Astrocyte (in vitro differentiated cells and primary cell): ENCODE measurements at places on chromosomes 7 and 10.

GRCh38 chr7:137957887-137958286, 44.0 kb downstream of the CREB3L2 start:
- DNase-seq, result no peak

DNA sequence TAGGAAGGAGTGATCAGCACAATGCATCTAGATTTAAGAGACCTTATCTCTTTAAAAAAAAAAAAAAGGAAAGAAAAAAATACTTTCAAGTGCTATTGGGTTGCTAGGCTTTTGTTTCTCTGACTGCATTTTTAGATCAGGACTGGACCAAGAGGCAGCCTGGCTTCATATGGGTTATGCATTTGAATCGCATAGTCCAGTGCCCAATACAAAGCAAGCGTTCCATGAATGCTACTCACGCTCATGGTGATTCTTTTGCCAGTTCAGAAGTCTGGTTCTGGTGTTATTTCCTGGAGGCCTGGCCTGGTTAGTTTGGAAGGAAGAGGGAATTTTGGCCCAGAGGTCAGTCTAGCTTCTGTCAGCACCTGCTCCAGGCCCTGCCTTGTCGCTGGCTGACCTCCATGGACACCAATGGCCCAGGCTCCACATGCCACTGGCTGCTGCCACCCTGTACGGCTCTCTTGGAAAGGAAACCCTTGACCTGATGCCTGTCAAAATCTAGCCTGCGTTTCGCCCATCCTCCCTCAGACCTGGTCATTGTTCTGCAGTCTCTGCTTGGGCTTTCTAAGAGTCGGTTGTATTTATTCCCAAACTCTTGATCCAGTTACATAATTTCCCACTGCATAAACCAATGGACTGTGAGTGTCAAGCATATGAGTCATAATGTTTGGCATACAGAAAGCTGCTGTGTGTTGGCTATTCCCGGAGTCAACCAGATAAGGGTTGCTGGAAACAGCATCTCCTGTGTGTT, 74.3 kb upstream of the MKX start:
- peak; percentile 87 for DNase-seq

GRCh38 chr10:131852823-131853609, 47.8 kb upstream of the PPP2R2D start:
- no peak for DNase-seq

- no peak for DNase-seq
These were observed 61.4 kb downstream of the ZRANB1 start for GRCh38 chr10:125003146-125003900.

DNA sequence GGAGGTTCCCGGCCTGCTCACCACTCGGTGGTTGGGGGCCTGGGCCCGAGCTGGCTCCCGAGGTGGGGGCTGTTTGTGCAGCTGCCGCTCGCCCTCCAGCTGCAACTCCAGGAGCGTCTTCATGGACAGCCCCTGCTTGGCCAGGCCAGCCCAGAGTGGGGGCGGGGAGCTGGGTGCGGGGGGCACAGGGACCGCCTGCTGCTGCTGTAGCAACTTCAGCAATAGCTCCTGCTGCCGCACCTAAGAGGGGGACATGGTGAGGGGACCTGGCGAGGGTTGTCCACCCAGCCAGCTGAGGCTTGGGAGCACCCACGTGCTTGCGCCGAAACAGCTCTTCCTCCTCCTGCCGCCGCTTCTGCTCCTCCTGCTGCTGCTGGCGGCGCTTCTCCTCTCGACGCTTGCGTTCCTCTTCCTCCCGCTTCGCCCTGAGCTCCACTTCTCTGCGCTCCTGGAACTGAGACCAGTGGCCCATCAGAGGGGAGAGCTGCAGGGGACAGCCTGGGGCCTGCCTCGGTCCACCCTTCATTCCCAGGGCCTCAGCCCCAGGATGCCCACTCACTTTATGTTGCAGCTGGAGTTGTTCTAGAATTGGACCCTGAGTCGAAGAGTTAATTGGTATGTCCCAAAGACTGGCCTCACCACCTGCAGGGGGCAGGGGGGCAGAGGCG, 9.6 kb downstream of the GNB2 start:
- DNase-seq, result no peak

DNA sequence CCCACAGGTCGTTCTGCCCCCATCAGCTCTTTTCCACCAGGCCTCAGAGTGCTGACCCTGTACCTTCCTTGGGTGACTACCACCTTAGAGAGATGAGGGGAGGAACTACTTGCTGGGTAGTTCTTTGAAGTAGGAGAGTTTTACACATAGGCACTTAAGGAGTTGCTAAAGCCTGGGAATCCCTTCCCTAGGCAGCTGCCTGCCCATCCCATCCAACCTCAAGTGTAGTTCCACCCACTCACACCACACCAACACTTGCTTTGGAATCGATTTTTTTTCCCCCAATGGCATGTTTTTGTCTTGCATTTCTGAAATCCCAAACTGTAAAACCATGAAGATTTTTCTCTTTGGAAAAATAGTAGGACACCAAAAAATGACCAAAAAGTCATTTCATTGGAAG, 47.7 kb downstream of the FBXW4 start:
- peak; percentile 3 for DNase-seq

GRCh38 chr10:124999433-125000365, 57.8 kb downstream of the ZRANB1 start:
- DNase-seq, result peak; percentile 90

GRCh38 chr10:10564081-10564794, 453.4 kb upstream of the CELF2 start:
- DNase-seq, result no peak

- DNase-seq, result no peak
These were observed 8.9 kb downstream of the FLNC start for GRCh38 chr7:128838981-128839731.

DNA sequence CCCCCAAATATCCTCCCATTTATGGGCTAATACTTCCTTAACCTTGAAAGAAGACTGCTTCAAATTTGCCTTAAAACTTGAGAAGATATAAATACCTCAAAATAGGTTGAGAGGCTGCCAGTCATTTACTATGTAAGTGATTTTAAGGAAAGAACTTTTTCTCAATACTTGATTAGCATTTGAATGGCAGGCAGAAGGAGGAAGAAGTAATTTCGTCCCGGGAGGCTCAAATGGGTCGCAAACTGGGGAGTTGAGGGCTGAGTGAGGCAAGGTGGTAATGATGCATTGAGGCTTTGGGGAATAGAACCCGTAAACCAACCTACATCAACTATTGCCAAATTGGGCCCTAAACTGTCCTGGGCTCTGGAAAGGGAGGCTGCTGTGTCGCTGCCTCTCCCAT, 11.1 kb downstream of the CAMK1D start:
- no peak for DNase-seq

DNA sequence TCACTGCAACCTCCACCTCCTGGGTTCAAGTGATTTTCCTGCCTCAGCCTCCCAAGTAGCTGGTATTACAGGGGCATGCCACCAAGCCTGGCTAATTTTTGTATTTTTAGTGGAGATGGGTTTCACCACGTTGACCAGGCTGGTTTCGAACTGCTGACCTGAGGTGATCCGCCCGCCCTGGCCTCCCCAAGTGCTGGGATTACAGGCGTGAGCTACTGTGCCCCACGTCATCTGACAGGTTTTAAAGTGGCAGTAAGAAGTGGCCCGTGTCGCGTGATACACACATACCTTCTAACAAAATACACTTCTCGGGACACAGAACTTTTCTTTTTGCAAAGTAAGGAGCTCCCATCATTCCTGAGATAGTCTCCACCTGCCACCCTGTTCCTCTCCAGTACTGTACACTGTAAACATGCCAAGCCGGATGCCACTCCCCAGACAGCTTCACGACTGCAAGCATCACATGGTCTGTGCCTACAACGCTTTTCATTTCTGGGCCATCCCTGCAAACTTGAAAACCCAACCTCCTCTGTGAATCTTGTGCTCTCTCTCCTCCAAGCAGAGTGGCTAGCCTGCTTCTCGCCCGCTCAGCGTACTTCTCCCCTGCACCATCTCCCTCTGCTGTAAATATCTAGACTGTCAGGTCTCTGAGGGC, 256.3 kb upstream of the KLF14 start:
- no peak for DNase-seq

DNA sequence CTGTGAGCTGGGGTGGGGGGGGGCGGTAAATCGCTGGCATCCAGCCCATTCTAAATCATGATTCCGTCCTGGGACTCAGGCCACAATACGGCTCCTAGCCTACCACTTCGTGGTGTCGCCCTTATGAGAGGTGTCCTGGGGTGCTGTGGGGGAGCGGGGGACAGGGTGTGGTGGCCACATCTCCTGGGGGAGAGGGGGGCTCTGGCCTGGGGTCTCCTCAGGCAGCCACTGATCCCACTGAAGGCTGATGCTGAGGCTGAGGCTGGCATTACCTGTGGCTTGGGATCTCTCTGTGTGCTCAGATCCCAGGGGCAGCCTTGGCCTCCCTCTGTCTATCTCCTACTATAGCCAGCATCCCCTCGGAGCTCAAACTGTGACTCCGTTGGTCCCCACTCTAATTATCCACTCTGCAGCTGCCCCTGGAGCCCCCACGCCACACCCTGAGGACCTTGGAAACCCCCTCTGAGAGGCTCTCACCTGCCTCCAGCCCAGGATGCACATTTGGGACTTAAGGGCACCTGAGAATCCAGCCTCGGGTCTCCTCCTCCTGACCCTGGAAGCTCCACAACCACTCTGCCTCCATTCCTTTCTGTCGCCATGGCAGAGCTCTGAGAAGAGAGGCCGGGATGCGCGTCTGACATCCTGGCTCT, 249.3 kb upstream of the TCERG1L start:
- DNase-seq, result no peak

GRCh38 chr10:50919010-50919409, 33.6 kb upstream of the A1CF start:
- DNase-seq, result no peak

GRCh38 chr7:41742401-41743020, 39.6 kb upstream of the INHBA start:
- peak; percentile 22 for DNase-seq
